Mucosa of descending colon (tissue), 3 donors: ENCODE measurements at places on chromosomes 12 and 14.

DNA sequence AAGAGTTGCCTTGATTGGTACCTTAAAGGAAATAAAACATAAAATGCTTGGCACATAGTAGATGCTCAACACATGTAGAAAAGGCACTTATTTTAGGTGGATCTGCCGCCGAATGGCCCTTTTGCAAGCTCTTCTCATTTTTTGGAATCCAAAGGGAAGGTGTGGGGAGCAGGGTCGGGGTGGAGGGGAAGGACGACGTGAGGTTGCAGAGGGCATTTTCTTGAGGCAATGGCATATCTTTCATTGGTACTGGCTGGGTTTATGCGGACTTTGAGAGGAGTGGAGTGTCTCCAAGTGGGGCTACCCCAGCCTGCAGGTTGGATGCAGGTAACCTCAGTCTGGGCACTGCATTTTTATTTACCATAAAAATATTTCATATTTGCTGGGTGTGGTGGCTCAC lies 8.1 kb downstream of the RTL1 start:
- no peak for DNase-seq

DNA sequence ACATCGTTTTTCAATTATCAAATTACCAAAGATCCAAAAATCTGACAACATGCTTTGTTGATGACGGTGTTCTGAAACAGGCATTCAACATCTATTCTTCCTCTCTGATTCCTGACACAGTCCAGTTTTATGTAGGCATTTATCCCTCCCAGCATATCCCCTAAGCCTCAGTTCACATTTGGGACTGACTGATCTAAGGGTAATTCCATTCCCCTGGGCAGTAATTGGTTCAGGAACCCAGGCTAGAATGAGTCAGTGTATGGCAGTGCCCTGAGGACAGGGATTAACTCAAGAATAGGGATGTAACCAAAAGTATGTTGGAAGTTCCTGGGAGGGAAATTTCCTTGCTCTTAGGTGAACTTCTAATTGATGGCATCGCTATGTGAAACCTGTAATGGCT lies 10.3 kb upstream of the PCNX1 start:
- no peak for DNase-seq

DNA sequence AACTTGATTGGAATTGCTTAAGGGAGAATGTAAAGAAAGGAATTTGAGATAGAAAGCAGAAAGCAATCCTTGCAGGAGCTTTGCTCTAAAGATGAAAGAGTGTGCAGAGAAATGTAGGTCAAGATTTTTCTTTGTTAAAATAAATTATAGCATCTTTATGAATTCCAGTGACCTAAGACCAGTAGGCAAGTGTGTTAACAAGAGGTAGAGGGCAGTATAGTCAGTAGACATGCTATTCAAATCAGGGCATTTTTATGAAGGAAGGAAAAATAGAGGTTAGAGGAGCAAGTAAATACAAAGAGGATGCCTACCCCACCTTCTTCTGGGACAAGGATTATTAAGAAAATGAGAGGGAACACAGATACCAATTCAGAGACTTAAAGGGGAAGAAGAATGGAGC lies 148.5 kb downstream of the PLCZ1 start:
- DNase-seq = no peak

DNA sequence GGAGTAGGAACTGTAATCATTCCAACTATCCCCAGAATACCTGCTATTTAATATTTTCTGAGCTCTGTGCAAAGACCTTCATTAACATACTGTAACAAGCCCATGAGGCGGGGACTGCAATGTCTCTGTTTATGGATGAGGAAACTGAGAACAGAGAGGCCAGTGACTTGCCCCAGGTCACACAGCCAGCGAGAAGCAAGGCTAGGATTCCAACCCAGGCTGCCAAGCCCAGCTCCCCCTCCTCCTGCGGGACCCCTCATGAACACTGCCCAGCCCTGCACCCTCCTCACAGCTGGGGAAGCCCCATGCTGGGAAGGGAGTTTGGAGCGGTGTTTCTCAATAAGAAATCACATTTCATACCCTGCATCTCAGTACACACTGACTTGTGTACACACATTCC lies 10.9 kb downstream of the HVCN1 start:
- no peak for DNase-seq
